IPS DF 6.9 (cell line): ENCODE measurements at places on chromosomes 6 and 20.

GRCh38 chr20:53683506-53683905, 89.9 kb upstream of the ZNF217 start:
- DNase-seq = no peak

DNA sequence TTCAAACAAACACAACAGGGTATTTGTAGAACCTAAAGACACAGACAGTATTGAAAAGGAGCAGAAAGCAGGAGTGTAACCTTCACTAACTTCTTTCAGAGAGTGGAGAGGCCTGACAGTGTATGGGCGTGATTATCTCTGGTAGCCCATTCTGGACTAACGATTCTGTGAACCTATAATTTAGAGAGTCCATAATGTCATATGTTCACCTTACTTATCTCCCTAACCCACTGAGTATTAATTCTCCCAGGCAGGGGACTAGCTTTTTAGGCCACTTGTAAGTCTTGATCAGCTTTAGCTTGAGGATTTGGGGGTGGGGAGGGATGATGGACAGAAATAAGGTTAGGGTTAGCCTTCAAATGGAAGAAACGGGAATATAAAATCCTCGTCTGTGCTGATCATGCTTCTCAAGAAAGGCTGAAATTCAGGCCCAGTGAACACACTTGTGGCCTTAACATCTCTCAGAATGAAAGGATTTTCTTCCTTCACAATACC, 2.8 kb upstream of the PARD6B start:
- no peak for DNase-seq

- no peak for DNase-seq
These were observed 42.9 kb upstream of the UST start for GRCh38 chr6:148703900-148704299.

DNA sequence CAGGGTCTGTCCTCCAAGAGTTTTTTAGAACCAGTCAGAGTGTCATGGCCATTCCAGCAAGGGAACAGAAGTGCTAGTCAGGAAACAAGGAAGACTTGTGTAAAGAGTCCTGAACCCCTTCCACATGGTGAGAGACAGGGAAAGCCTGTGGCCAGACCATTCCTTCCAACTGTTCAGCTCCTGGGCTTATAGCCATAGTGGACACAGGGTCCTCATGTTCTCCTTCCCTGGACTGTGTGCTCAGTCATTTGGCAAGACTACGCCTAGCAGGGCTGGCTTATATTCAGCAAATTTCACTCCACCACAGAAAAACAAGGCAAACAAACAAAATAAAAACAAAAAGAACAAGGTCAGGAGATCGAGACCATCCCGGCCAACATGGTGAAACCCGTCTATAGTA, 60.5 kb downstream of the NRN1 start:
- DNase-seq = no peak

DNA sequence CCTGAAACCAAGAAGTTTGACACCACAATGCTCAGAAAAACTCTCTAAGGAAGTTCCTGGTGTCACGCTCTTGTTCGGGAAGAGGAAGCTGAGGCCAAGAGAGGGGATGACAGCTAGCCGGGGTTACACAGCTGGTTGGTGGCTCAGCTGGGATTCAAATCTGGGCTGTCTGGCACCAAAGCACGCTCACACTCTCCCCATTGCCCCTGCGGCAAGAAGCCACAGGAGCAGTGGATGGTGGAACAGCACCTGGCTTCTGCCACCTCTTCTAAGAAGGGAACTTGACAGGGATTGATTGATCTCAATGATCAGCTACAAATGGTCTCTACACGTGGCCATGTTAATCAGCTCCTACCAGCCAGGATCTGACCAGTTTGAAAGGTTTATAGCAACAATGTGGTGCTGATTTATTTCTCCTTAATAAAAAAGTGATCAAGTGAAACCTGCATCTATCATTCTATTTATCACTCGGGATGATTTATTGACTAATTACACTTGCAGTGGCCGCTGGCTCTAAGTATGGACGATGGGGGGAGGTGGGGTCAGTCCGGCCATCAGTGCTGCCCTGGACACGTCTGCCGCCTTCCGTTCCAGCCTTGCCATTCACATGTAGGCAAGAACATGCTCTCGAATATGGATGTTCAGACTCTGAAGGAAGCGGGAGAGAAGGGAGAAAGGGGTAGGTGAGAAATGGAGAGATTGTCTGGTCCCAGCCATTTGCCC, 71.9 kb upstream of the TOP1 start:
- no peak for DNase-seq

DNA sequence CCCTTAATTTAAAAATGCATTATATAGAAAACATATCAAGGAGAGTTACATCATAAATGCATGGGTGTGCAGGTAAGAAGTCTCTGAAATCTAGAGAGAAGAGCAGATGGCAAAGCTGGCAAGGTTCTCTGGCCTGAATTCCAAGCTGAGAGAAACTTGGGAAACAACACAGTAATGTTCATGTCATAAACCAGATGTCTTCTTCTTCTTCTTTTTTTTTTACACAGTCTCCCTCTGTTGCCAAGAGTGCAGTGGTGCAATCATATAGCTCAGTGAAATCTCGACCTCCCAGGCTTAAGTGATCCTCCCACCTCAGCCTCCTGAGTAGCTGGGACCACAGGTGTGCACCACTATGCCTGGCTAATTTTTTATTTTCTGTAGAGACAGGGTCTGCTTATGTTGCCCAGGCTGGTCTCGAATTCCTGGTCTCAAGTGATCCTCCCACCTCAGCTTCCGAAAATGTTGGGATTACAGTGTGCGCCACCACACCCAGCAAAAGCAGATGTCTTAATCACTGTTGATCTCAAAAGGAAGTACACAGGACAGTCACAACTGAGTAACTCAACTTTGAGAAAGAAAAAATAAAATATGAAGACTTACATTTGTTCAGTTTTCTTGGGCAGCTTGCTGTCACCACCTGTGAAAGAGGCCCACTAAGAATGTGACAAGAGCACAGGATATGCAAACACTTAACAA, 77.3 kb downstream of the DNAAF9 start:
- no peak for DNase-seq

- no peak for DNase-seq
These were observed 12.9 kb upstream of the TBC1D22B start for GRCh38 chr6:37244430-37245310.

DNA sequence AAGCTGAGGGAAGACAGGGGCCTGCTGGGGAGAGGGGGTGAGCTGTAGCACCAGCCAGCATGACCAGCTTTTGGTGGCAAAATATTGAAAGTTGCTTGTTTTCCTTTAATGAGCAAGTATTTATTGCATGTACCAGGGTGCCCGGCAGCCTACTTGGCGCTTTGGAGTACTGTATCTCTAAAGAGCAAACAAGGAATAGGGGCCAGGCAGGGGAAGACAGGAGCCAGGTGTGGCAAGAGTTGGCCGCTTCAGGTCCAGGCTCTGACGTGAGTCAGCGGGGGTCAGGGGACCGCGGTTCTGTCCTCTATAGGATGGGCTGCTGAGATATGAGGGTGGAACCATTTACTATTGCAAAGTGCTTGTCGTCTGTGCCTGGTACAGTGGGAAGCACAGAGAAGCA, 63.1 kb downstream of the PSMG4 start:
- no peak for DNase-seq

GRCh38 chr20:36472637-36473090, 68.7 kb upstream of the MYL9 start:
- DNase-seq = peak; percentile 55

DNA sequence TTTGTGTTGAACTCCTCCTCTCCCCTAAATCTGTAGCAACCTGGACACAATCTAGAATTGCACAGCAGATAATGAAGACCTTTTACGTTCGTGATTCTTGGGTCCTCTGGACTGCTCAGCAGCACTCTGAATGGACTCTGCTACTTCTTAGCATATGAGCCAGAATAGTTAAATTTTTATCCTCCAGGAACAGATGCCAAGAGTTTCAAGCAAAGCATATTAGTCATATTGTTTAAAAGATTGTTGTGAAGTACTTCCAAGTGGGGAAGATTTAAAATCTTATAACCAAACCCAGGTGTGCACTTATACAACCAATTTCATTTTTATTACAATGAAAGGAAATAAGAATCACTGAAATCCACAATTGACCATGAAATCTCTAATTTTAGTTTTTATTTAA, 118.9 kb upstream of the EXOC2 start:
- no peak for DNase-seq

DNA sequence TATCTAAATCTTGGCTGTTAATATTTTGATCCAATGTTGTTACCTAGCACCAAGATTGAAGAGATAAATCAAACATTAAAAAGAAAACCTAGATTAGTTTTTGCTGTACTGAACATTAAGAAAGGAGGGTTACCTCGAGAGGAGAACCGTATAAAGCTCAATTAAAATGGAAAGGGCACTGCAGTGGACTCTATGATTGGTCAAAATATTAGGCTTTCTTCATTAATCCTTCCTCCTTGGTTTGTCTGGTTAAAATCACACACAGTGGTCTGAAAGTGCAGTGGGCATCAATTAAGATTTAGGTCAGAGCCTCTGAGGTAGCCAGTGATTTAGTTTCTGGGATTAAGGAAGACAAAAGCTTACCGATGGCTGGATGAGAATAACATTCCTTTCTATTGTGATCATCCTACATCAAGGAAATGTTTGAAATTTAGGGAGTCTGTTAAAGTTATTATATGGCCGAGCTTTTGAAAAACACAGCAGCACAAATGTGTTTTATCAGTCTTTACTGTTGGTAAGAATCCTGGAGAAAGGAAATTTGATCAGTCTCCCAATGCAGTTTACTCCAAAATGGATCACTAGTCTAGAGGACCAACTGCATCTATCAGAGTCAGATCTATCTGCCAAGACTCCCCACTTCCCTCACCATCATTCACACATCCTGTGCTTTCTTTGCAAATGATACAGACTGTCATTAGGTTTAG, 134.6 kb upstream of the NEDD9 start:
- DNase-seq = no peak

- DNase-seq = no peak
These were observed 4.7 kb downstream of the CITED2 start for GRCh38 chr6:139369568-139370282.

DNA sequence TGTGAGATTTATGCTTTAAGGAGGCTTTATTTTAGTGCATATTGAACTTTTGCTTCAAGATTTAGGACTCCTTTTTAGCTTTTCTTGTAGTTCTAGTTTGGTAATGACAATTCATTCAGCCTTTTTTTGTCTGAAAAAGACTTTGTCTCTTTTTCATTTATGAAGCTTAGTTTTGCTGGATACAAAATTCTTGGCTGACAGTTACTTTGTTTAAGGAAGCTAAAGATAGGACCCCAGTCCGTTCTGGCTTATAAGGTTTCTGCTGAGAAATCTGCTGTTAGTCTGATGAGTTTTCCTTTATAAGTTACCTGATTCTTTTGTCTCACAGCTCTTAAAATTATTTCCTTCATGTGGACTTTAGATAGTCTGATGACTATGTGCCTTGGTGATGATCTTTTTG, 142.8 kb upstream of the B3GAT2 start:
- DNase-seq = no peak

GRCh38 chr6:73817253-73817652, 121.2 kb downstream of the CD109 start:
- DNase-seq = no peak

- no peak for DNase-seq
These were observed 208.1 kb downstream of the TINAG start for GRCh38 chr6:54516321-54516720.

GRCh38 chr20:59737816-59738215, 133.5 kb downstream of the PHACTR3 start:
- no peak for DNase-seq

GRCh38 chr6:26045065-26045927, 41.9 kb upstream of the HFE start:
- DNase-seq = no peak

DNA sequence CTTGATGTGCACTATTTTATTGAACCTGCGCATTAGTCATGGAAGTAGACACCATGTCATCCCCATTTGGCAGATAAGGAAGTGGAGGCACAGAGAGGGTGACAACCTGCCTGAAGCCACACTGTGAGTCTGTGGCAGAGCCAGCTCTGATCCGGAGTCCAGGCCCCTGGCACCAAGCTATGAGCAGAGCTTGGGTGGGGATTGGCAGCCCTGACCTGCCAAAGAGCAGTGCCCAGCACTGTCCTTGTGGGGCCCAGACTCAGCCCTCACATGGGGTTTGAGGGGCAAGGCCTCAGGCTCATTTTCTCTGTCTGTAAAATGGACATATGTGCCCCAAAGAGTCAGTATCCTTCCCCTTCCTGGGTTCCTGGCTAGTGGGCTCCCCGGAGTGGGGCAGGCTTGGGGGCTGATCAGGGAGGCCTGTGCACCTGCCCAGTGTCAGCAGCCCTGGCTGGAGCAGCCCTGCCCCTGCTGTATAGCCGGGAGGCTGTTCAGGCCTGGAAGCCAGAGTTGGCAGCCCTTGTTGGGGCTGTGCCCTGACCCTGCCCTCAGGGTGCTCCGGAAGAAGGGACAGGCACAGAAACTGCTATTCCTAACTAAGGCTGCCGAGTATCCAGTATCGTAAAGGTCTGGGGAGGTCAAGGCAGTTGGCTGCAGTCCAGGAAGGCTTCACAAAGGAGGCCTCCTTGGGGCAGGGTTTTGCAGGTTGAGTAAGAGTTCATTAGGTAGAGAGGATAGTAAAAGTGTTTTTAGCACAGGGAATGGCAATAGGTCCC, 38.7 kb downstream of the TGM2 start:
- DNase-seq = no peak

DNA sequence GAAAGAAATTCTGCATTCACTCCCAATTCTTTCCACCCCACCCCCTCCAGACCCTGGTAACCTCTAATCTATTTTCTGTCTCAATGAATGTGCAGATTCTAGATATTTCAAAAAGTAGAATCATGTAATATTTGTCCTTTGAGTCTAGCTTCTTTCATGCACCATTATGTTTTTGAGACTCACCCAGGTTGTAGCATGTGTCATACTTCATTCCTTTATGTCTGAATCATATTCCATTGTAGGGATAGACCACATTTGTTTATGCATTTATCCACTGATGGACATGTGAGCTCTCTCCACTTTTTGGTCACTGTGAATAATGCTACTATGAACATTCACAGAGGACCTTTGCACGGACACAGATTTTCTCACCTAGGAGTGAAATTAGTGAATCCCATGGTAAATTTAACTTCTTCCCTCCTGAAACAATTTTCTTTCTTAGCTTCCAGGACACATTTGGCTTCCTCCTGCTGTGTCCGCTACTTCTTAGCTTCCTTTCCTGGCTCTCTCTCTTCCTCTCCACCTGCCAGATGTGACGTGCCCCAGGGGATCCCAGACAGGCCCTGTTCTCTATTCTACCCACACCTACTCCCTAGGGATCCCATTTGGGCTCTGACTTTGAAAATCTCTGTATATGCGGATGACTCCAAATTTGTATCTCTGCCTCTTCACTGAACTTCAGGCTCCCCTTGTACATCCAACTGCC, 24.1 kb upstream of the ARFGEF2 start:
- DNase-seq = no peak

DNA sequence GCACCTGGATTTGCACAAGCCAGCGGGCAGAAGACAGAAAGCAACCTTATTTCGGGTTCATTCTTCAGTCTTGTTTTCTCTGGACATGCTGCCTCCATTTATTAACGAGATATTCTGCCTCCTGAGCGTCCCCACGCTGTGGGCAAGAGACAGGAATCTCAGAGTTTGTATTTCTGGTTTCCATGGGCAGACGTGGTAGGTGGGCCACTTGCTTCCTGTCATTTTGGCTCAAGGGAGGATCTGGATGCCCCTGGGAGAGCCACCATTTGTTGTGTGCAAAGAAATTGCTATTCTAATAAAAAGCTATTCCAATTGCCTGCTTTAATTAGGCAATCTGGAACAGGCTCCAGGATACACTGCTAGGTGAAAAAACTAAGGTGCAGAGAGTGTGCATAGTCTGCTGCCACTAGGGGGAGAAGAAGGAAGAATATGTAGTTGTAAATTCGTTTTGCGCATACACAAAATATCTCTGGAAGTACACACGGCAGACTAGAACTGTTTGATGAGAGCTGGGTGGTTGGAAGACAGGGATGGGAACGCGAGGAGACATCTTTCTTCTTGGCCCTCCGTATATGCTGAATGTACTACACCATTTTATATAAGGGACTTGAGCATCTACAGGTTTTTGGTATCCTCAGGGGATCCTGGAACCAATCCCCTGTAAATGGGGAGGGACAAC, 30.1 kb upstream of the SLC16A10 start:
- no peak for DNase-seq
